ENCODE measurements at places on chromosomes 5 and 9.

DNA sequence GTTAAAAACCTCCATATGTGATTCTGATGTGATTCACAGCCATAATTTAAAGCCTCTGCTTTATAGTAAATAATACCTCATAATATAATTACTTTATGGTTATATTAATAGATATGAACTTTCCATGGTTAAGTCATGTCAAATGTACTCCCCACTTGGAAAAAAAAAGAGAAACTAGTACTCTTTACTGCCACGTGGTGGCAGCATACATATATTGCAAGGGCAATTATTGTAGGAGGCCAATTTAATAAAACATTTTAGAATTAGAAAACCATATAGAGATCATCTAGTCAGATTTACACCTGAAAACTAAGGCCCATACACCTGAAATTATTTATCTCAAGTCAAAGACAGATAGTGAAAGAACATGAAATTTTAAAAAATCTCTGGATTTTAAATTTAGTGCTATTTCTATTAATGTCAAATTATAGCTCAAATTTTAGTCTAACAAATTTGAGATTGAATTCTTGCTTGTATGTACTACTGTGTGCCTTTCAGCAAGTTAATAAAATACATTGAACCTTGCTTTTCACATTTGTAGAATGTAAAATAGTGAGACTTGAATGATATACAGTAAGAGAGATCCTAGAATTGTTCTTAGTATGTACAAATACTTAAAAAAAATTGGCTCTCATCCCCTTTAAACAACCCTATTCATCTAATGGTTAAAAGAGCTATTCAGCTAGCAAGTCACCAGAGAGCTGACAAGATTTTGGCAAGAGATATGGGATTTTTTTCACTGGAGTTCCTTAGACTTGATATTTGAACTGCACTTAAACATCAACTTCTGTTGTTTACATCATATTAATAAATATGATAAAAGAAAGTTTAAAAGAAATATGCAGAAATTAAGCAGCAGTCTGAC is 603.8 kb downstream of the TLE4 start:
- DNase-seq: no peak

DNA sequence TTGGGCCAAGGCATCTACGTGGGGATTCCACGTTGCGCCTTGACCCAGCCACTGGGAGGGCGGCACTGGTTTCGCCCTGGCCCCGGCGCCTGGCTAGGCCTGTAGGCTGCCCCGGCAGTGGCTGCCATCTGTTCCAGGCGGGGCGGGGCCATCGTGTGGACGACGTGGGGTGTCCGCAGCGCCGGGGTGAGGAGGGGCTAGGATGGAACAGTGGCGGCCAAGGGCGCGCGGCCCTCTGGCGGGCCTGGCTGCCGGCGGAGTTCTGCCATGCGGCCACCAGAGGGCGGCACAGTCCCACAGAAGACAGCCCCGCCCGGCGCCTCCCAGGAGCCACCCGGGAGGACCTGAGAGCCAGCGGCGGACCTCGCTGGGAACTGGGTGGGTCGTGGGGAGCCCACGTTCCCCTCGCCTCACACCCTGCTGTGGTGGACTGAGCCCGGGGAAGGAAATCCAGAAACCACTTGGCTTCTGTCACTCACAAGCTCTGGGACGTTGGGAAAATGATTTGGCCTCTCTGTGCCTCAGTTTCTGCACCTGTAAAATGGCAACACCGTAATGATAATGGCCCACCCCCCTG is 22.6 kb upstream of the RAPGEF1 start:
- DNase-seq: no peak

- no peak for DNase-seq
These were observed 2036.0 kb upstream of the C9orf72 start for GRCh38 chr9:29609282-29609681.

DNA sequence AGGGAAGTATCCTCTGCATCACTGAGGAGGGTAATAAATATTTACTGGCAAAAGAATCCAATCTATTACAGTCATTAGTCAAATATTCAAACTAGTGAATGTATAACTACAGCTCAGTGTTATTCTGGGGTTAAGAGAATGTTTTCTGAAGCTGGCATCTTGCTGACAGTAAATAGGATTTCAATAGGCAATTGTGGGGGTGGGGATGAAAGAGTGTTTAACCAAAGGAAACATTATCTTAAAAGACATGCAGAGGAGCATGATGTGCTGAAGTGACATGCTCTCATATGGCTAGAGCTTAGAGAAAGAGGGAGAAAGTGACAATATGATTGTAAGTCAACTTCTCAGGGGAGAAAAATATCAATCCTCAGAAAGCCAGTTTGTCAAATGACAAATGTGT is 618.4 kb upstream of the RIOK2 start:
- DNase-seq: no peak

- no peak for DNase-seq
These were observed 204.8 kb downstream of the TLE4 start for GRCh38 chr9:79776581-79776980.

DNA sequence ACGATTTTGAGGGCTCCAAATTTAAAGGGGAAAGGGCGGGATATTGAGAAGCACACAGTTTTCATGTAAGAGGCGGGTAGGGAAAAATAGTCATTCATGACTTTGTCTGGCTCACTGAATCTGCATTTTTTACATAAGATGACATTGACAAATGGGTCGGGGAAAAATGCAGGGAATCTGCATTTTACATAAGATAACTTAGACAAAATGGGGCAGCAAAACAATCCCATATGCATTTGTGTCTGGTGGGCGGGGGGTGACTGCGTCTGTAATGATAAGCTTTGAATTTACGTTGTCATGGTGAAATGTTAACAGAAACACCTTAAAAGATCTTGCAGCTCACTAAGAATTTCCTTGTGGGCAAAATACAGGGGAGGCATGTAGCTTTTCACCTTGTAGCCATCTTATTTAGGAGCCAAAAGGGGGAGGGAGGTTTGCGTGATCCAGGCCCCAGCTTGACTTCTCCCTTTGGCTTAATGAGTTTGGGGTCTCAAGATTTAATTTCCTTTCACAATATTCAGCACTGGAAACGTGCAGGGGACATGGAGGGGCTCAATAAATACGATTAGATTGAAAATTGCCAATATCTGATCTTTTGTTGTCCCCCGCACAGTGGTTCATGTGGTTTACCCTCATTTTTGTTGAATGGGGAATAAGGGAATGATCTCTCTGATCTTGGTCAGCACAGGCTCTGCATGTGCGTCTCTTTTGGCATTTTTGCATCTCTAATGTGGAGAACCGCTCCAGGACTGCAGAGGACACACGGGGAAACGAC is 41.1 kb upstream of the GADD45G start:
- DNase-seq: no peak

DNA sequence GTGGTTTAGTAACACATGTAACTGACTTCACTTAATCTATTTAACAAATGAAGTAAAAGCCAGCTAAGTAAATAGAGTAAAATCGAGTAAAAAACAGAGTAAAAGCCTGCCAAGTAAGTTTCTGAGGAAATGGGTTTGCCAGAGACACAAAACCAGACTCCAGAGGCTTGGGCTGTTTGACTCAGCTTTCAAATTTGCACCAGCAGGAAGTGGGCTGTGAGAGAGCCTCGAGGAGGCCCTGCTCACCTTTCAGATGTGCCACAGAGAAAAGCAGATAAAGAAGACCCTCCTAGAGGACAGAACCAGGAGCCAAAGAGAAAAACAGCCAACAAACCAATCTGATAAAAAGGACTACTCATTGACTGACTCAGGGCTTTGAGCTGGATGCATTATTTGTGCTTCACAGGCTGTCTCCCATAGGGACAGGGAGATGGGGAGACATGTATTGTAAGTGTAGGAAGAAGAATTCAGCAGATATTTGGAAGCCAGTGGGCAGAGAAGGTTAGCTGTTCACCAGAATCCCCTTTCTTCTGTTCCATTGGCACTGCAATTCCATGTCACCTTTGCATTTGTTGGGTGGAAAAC is 14.4 kb upstream of the AMACR start:
- DNase-seq: no peak

DNA sequence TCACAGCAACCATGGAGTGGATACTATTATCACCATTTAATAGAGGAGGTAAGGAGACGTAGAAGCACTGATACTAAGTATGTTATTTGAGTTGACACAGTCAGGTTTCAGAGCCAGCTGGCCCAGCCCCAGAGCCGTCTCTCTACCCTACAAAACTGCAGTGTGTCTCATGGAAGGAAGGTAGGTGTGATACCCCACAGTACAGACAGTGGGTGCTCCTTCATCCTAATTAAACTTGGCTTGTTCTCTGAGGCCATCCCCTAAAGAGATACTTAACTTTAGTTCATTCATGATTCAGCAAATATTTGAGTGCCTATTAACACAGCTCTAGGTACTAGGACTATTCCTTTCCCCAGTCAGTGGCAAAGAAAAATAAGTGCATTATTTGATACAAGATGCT is 22.6 kb downstream of the PIP5K1B start:
- DNase-seq: no peak

- no peak for DNase-seq
These were observed 55.5 kb upstream of the ZNF354A start for GRCh38 chr5:178785999-178786398.

- no peak for DNase-seq
These were observed 24.4 kb downstream of the LMNB1 start for GRCh38 chr5:126801174-126801991.

GRCh38 chr5:2213121-2213730 is 330.5 kb upstream of the IRX4 start:
- DNase-seq: no peak

DNA sequence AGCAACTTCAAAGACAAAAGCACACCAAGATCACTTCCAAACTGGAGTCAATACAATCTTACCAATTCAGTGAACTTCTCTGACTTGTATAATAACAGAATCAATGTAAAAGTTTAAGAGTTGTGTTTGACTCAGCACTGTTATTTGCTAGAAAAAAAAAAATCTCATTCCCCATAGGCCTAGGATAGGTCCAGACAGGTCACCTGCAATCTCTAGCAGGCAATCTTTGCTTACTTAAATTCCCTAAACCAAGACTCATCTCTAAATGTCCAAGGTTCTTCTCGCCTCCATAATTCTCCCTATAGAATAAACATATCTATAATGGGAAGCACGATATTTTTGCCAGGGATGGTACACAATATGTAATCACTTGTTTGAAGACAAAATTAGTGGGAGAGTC is 2.5 kb downstream of the FAM169A start:
- DNase-seq: no peak

GRCh38 chr9:14497476-14497875 is 183.5 kb upstream of the NFIB start:
- DNase-seq: no peak

DNA sequence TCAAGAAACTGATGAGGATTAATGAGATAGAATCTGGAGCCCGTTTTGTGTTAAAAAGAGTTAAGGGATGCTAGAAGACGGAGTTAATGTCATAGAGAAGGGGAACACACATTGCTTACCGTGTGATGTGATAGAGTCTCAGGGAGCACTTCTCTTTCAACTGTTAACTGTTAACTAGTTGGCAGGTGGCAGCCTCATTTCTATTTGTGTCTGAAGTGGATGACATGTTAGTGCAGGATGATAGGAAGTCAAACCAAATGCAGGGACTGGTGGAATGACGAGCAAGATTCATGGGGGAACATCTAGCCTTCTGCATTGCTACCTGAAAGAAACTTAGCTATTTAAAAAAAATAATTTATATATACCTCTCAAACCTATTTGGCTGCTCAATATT is 222.7 kb downstream of the MAST4 start:
- no peak for DNase-seq

DNA sequence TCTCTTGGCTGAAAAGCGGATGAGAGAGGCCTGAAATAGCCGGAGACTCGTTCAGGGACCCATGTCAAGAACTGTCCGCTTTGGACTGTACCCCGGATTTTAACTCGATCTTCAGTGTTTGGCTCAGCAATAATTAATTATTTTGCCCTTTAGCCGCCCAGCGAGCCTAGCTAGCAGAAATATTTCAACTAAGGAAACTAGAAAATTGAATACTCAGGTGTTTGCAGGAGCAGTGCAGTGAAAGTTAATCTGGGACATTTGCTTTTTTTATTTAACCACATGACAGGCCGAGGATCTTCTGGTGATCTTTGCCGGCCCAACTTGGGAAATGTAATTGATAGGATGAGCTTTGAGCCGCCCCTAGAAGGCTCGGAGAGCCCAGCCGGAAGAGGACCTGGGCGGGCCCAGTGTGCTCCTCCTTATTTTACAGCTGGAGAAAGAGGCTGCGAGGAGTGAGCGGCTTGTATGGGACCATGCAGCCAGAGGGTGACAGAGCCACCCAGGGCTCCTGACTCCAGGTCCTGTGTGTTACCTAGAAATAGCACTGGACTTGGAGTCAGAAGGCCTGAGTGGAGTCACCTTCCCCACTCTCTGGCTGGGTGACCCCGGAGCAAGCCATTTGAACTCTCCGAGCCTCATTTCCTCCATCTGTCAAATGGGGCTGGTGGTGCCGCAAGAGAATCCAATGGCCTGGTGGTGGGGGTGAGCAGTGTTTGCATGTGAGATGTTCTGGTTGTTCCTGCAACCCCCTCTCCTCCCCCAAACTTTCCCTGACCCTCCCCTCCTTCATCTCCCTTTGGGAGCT is 2.4 kb downstream of the PPARGC1B start:
- no peak for DNase-seq

- DNase-seq: peak; percentile 25
These were observed 353.7 kb downstream of the SLCO4C1 start for GRCh38 chr5:101942321-101942882.

DNA sequence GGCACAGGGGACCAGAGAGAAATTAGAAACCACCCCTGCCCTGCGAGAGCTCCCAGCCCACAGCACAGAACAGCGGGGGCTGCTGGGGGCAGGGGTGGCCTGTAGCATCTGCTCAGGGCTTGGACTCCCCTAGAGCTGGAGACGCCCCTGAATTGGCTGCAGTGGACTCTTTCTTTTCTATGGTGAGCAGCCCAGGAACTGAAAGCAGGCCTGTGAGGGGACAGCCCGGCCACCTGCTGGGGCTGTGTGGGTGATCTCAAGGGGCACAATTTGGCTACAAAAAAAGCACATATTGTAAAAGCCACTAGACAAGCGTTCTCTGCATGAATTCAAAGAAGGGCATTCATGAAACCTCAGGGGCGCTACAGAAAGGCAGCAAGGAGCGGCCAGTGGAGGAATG is 57.5 kb upstream of the ICE1 start:
- no peak for DNase-seq

GRCh38 chr9:111276431-111277128 is 53.4 kb downstream of the OR2K2 start:
- DNase-seq: no peak

DNA sequence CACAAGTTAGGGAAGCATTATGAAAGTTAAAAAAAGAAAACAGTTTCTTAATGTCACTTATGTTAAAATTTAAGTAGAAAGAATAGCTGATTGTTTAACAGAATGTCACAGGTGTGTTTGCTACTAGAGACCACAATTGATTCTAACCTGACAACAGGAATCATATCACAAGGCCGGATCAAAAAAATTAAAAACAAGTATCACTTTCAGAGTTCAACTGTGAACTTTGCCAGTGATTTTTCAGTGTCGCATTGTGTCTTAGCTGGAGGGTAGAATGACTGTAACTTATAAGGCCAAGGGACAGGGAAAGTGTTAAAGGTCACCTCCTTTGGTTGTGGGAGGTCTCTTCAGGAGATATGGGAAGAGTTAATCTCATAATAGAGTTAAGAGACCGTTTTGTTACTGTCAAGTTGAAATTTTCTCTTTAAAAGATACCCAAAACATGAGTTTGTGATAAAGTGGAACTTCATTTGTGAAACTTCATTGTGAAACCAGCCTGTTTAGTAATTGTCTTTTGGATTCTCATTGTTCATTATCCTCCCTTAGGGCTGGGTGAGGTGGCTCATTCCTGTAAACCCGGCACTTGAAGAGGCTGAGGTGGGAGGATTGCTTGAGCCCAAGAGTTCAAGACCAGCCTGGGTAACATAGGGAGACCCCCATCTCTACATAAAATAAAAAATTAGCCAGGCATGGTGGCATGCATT is 40.9 kb downstream of the CPEB4 start:
- DNase-seq: no peak

GRCh38 chr9:109403116-109403515 is 82.3 kb upstream of the EPB41L4B start:
- DNase-seq: no peak
